ENCODE measurements at places on chromosomes 13 and 19.

- no peak for DNase-seq
Measured at GRCh38 chr19:50791594-50792271, 1.5 kb downstream of the ACP4 start.

GRCh38 chr13:101139081-101139480 is 277.2 kb downstream of the NALCN start:
- no peak for DNase-seq

DNA sequence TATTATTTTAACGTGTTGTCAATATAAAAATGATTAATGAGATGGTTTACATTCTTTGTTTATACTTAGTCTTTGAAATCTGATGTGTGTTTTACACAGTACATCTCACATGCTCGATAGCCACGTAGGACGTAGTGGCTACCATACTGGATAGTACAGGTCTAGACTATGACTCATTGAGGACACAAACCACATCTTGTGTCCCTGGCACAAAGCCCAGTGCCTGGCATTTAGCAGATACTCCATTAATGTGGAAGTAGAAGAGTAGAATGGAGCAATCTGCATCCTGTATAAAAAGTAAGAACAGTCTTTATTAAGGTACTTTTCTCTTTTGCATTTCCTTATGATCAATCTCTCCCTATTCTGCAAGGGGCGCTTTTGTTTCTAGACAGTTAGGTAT is 49.0 kb upstream of the FRY start:
- DNase-seq = peak; percentile 5

DNA sequence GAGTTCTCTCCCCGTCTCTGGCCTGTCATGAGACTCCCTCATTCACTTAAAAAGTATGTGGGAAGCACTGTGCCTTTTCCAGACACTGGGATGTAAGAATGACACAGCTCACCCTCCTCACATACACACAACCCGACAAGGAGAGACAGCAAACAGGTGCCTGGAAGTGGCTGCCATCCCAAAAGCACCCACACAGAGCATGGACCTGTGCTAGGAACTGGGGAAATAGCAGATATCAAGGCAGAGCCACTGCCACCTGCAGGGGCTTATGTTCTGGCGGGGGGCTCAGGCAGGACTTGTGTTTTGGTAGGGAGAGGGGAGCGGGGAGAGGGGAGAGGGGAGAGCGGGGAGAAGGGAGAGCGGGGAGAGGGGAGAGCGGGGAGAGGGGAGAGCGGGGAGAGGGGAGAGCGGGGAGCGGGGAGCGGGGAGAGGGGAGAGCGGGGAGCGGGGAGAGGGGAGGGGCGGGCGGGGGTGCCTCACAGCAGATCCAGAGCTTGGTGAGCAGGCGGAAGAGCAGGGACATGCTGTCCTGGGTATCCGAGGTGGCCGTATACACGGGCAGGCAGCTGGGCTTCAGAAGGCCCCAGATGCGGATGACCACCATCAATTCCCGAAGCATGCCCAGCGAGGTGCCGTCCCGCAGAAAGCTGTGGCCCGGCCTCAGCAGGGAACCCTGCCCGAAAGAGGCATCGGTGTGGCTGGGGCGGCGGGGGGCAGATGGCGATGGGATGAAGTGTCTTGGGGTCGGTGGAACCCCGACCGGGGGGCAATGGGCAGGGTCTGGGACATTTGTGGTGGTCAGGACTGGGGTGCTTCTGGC is 12.2 kb downstream of the CFD start:
- DNase-seq = no peak

- no peak for DNase-seq
Measured at GRCh38 chr19:39237200-39238184, 7.3 kb downstream of the IFNL3 start.

DNA sequence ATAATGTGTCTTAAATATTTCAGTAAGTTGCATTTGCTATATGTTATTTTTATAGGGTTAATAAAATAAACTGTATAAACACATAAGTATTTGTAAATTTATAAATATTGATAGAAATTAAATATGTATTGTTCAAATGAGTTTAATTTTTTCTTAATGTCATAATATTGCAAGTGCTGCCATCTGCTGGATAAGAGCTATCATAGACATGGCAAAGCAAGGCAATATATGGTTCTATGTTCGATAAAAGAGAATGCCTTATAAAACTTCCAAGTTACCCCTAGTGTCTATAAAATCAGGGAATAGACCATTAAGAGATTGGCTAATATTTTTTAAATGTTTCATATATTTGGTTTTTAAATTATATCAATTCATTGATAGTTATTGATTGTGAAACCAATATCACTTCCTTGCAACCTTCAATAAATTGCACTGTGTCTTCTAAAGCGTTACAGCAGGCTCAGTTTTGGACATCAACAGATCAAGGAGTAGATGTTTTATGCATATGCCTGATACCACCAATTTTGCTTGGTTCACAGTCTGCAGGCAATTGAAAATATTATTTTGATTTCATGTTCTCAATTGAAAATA is 29.0 kb upstream of the SLITRK6 start:
- DNase-seq = no peak

DNA sequence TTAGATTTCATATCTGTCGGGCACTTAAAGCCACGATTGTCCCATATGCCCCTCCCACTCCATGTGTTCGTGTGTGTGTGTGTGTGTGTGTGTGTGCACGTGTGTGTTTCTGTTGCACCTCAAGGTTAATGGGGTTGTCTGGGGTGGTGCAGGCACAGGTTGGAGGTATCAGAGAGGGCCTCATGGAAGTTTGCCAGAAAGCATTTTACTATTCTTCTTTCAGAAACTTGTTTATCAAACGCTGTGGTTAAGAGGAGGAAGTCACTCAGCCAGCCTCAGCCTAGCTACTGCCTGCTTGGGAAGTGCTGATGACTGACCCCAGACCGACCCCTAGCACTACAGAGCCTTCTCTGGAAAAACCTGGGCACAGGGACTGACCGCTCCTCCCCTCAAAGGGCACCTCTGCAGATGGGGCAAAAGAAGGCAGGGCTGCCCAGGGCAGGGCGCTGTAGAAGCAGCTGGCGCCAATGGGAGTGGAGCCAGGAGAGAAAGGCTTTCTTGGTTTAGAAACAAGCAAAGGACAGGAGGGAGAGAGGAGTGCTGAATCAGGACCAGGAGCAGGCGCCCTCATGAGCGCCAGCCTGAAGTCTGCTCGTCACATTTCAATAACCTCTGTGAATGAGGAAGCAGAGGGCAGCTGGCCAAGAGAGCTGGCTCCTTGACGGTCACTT is 3.9 kb downstream of the SIAH3 start:
- no peak for DNase-seq

DNA sequence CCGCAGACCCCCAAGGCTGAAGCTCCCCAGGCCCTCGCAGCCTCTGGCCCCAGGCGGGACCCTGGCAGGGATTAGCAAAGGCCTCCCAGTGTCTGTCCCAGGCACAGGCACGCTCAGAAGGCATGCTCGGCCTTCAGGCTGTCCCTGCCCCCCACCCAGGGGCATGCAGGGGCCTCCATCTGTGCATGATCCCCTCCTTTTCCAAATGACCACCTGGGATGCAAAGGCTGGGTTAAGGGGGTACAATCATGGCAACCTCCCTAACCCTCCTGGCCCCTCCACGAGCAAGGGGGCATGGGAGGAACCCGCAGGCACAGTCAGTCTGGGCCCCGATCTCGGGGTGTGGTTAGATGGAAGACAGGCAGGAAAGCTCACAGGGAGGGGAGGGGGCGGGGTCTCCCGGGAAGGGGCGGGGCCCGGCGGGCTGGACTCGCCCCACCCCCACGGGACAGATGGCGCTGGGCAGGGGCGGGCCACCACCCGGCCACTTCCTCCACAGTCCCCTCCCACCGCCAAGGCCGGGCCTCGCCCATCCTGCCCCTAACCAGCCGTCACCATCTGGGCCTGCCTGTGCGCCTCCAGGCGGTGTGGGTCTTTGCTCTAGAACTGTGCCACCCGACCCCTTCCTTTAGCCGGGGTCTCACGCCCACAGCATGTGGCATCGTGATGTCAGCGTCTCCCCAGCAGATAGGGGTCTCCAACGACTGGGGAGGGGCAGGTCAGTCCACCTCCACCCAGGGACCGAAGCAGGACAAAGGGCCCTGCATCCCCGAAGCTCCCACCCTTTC is 7.0 kb upstream of the REXO1 start:
- peak; percentile 4 for DNase-seq

GRCh38 chr13:99087954-99088491 is 110.2 kb upstream of the DOCK9 start:
- DNase-seq = no peak

DNA sequence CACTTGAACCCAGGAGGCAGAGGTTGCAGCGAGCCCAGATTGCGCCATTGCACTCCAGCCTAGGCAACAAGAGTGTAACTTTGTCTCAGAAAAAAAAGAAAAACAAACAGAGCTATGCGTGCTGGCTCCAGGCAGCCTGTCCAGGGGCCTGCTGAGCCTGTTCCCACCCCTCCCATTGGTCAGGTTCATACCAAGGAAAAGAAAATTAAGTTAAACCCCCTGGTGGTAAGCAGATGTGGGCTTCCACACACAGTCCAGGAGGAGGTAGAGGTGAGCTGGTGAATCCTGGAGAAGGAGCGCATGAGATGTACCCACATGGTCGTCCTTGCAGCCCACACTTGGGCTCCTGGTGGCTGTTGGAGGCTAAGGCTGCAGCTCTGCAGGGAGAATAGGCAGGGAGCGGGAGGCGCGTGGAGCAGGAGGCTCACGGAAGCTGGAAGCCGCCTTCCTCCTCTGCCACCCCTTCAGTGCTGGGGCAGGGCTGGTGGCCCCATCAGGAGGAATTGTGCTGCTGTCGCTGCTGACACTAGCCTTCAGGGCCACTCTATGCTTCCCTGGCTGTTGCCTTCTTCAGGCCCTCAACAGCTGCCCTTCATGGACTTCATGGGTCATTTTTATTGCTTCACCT is 10.5 kb upstream of the CHAMP1 start:
- no peak for DNase-seq

DNA sequence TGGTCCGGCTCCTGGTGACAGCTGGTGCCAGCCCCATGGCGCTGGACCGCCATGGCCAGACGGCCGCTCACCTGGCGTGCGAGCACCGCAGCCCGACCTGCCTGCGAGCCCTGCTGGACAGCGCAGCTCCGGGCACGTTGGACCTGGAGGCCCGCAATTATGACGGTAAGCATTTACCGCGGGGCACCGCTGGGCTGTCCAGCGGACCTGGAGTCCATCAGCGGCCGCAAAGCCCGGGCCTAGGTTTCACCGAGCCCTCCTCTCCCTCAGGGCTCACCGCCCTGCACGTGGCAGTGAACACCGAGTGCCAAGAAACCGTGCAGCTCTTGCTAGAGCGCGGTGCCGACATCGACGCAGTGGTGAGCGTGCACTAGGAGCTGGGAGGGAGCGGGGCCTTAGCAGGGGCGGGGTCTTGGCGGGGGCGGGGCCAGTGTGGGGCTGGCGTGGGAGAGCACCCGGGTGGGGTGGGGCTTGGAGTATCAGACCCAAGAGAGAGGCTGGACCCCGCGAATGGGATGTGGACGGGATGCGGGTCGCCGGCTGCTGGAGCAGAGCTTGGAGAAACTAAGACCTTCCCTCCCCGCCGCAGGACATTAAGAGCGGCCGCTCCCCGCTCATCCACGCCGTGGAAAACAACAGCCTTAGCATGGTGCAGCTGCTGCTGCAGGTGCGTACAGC is 8.7 kb downstream of the BCL3 start:
- no peak for DNase-seq

DNA sequence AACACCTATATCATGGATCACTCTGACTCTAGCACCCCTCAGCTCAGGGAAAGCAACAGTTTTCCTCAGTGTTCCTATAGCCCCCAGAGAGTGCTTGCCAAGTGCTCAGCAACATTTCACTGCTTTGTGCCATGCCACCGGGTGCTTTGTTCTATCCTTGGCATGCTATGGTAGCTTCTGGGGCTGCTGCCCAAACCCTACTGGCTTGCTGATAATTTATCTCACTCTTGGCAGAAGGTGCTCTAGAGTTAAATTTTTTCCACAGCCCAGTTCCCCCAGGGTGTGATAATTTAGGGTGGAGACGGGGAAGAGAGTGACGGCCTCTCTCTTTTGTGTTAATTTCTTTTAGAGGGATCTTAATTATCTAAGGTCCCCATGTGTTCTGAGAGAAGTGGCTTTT is 12.6 kb upstream of the CSNK1A1L start:
- DNase-seq = no peak

- DNase-seq = no peak
Measured at GRCh38 chr13:37775871-37776270, 93.7 kb downstream of the TRPC4 start.

DNA sequence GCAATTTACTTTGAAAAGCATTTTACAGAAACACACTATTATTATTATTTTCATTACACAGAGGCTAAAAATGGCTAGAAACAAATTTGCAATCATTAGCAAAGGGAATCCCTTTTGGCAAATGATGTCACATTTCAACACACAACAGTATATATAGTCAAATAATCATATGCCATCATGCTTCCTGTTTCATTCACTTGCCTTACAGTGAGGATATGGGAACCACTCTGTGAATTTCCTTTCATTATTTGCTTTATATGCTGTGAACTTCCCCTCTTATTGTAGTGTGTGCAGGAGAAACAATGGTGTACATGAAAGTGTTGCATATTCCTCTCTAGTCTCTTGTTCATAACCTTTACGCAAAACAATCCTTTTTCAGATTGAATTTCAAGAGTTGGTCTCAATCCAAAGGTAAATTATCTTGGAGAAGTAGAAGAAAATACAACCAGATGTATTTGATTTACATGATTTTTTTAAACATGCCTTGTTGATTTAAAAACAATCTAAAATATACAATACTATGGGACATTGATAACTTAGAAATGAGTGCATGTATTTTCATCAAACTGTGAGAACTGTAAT is 657.3 kb downstream of the EFNB2 start:
- no peak for DNase-seq

GRCh38 chr13:87444135-87444534 is 227.0 kb upstream of the SLITRK5 start:
- no peak for DNase-seq

- DNase-seq = no peak
Measured at GRCh38 chr13:73056565-73056962, 2.2 kb upstream of the KLF5 start.

- DNase-seq = no peak
Measured at GRCh38 chr13:33543631-33544265, 258.2 kb upstream of the STARD13 start.

DNA sequence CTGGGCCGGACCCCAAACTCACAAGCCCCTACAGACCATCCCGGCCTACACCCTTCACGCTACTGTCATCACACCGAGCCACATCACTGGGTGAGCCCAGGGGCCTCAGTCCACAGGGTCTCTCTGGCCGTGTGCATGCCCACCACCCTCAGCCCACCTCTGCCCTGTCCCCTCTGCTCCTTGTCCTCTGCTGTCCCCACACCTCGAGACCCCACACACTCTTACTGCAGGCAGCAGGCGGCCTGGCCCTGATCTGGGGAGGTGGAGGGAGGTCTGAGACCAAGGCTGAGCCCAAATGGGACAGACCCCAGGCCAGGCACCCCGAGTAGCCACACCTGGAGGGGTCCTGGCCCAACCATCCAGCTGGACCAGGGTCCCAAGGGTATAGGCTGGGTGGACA is 35.2 kb downstream of the PEPD start:
- no peak for DNase-seq

All from amygdala (tissue), 56 donors.